A549 treated with dexamethasone at 1 μM for 4 hours (cell line): ENCODE measurements at places on chromosomes 1 and 21. TPM values are rescaled to one million over a fixed set of nuclear protein-coding genes. Genes with fewer than 3 reads are reported as not detected.

UBXN10 gene
- 0.01 to 0.02 TPM in 2 of 5 replicates, not detected in the others for total RNA-seq

IL6R gene
- 18.6 to 29.4 TPM (median 27.5 TPM) in 5 replicates for total RNA-seq

PPIE gene
- total RNA-seq = 36.5 to 39.9 TPM (median 36.8 TPM) in 5 replicates

ADCY10 gene
- 0.04 to 0.14 TPM (median 0.12 TPM) in 4 of 5 replicates, not detected in the other for total RNA-seq

PRKACB gene
- 7.5 to 10.8 TPM (median 9.7 TPM) in 5 replicates for total RNA-seq

MIXL1 gene
- 0.08 to 0.14 TPM (median 0.09 TPM) in 3 of 5 replicates, not detected in the others for total RNA-seq

OR2W3 gene
- not detected in 5 replicates for total RNA-seq

PGLYRP3 gene
- total RNA-seq = not detected in 5 replicates

UBXN11 gene
- 9.7 to 14.8 TPM (median 13.5 TPM) in 5 replicates for total RNA-seq

RNU1-3 gene
- 10.6 TPM in 1 of 5 replicates, not detected in the others for total RNA-seq

MRPL37 gene
- total RNA-seq = 82.1 to 98.1 TPM (median 95.9 TPM) in 5 replicates

DCDC2B gene
- total RNA-seq = not detected in 5 replicates

C1orf210 gene
- total RNA-seq = not detected in 5 replicates

KCNK2 gene
- 0.08 to 0.09 TPM (median 0.08 TPM) in 3 of 5 replicates, not detected in the others for total RNA-seq

MCL1 gene
- 243 to 346 TPM (median 312 TPM) in 5 replicates for total RNA-seq

GSTM3 gene
- 18.5 to 26.7 TPM (median 21.2 TPM) in 5 replicates for total RNA-seq

FAM151A gene
- total RNA-seq = 0.14 to 0.43 TPM (median 0.29 TPM) in 5 replicates

RPRD2 gene
- 11.3 to 18.1 TPM (median 16.4 TPM) in 5 replicates for total RNA-seq

IRF6 gene
- 0.13 to 0.29 TPM (median 0.21 TPM) in 5 replicates for total RNA-seq

SH2D2A gene
- 2.5 to 4.6 TPM (median 3.3 TPM) in 5 replicates for total RNA-seq

AIRE gene
- total RNA-seq = not detected in 5 replicates

PADI1 gene
- 0.79 to 1.7 TPM (median 0.99 TPM) in 5 replicates for total RNA-seq

AK5 gene
- 6.8 to 10.1 TPM (median 6.9 TPM) in 5 replicates for total RNA-seq

LAPTM5 gene
- total RNA-seq = 0.18 to 0.37 TPM (median 0.27 TPM) in 5 replicates

PAPPA2 gene
- total RNA-seq = 0.01 to 0.02 TPM (median 0.01 TPM) in 4 of 5 replicates, not detected in the other

SLC25A34 gene
- total RNA-seq = 0.10 to 0.22 TPM (median 0.20 TPM) in 5 replicates

DEPDC1 gene
- 11.9 to 17.0 TPM (median 15.0 TPM) in 5 replicates for total RNA-seq

TTC13 gene
- total RNA-seq = 8.2 to 11.4 TPM (median 10.0 TPM) in 5 replicates

MEGF6 gene
- 3.8 to 10.8 TPM (median 7.4 TPM) in 5 replicates for total RNA-seq
